ENCODE measurements at places on chromosomes 5 and 9.

- DNase-seq, result no peak
Observed at GRCh38 chr9:83792746-83793145, 24.8 kb downstream of the GKAP1 start.

- no peak for DNase-seq
Observed at GRCh38 chr5:91211997-91212713, 171.0 kb downstream of the ARRDC3 start.

- DNase-seq, result no peak
Observed at GRCh38 chr5:121031491-121031890, 567.4 kb downstream of the PRR16 start.

- DNase-seq, result no peak
Observed at GRCh38 chr5:142128675-142129208, 20.2 kb downstream of the NDFIP1 start.

DNA sequence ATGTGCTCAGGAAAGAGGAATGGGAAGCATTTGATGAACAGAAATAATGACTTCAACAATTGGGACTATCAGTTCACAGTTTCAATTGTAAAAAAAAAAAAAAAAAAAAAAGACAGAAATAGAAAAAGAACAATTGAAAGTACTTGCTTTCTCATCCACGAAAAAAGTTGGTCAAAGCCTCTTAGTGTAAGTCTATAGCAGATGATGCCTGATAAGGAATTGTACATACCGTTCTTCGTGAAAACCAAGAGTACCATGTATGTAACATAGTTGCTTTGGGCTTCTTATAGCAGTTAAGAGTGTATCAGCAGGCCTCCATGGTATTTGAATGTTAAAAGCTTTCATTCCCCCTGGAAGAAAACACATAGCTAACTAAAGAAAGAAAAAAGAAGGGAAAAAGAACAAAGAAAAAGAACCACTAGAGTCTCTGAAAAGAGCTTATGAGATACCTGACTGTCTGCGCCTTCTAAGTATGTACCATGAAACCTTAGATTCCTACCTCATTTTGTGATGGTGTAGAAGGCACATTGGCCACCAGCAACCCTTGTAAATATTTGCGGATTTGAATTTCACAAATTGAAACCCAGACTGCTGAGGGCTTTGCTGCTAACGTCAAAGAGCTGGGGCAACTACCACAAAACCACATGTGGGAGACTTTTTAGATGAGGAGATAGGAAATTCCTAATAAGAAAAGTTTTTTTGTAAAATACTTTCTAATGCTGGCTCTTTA is 75.2 kb downstream of the TMC1 start:
- DNase-seq, result no peak

DNA sequence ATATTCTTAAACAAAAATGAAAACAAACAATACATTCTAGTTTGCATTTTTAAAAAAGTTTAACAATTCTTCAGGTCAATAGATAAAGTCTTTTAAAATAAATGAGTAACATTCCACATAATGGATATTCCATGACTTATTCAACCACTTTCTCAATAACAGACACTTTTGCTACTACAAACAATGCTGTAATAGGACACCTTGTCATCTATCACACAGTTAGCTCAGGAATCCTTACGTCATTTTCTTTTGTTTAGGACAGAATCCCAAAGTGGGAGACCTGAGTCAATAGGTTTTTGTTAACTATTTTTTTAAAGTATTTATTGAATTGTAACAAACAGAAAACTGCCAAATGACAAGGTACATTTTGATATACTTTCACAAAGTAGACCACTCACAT is 72.5 kb downstream of the CEP120 start:
- no peak for DNase-seq

DNA sequence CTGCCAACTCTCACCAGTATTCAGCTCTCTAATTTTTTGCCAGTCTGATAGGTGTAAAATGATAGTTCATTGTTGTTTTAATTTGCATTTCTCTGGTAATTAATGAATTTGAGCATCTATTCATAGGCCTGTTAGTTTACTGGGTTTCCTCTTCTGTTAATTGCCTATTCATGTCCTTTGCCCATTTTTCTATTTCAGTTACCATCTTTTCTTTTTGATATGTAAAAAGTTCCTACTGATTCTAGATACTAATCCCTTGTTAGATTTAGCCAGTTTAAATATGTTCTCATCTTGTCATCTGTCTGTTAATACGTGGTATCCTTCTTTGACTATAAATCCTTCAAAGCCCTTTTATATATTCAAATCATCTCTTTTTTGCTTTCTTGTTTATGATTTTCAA is 247.8 kb downstream of the ARHGAP26 start:
- DNase-seq, result no peak

- DNase-seq, result no peak
Observed at GRCh38 chr5:84272771-84273516, 111.7 kb downstream of the EDIL3 start.

DNA sequence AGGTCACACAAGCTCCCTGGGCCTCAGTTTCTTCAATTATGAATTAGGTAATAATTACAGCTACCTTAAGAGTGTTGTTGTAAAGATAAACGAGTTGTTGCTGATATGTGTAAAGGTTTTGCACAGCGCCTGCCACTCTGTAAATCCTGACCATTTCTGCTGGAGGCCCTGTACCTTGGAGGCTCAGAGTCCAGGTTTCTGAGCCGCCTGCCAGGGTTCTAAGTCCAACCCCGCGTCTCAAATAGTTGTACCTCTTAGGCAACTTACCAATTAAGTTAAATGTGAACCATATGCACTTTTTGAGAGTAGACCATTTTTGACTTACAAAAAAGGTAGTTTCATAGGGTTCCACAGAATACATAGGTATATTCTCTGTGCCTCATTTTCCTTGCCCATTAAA is 156.8 kb upstream of the KLF9 start:
- DNase-seq, result no peak

DNA sequence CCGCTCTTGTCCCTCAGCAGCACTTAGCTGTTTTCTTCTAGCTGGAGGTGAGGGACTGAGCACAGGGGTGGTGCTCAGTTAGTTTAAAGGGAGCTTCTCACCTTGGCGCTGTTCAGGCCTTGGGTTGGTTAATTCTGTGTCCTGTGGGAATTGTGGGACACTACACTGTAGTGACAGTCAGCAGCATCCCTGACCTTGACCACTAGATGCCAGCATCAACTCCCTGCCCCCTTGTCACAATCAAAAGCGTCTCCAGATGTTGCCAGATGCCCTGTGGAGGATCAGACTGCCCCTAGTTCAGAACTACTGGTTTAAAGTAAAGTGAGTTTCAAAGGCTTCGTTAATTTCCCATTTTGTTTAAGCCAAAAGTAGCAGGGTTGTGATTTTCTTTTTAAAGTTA is 65.5 kb upstream of the DMRT3 start:
- DNase-seq, result no peak

DNA sequence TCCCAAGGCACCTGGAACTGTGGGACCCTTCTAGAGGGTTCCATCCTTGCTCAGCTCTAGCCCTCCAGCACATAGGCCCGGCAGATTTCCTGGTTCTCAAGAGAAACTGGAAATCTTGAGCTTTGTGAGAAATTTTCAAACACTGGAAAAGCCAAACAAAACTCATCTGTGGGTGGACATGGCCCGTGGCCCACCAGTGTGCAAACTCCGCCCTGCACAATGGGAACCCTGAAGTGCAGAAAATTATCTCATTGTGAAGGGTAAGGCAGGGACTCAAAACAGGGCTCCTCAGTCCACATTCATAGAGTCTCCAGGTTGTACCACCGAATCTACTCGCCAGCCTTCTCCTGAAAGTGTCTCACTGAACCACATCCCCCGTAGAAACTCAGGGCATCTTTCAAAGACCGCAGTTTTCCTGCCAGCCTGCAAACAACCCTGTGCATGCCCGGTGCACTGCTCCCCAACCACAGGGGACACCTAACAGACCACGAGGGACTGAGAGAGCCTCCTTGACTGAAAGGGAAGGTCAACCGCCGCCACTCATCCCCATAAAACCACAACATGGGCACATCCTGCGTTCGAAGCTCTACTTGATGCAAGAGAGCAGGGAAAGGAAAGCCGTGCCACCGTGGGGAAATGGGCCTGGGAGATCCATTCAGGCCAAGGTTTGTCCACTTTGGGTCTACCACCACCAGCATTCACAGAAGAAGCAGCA is 18.1 kb downstream of the ADAMTS2 start:
- DNase-seq, result no peak

DNA sequence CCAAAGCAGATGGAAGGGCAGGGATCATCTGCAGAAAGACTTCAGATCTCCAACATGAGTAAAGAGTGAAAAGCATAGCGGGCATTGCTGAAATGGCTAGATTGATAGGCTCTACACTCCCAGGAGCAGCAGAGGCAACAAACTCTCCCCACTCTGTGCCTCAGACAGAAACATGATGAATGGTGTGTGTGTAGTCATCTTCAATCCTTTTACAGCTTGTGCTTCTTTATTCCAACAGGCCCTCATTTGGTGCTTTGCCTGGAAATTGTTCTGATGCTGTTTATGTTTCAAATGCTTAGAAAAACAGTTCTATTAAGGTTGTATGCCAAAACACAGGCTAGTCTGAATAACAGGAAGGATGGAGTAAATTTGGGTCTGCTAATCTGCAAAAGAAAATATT is 176.2 kb downstream of the DMRTA1 start:
- no peak for DNase-seq

DNA sequence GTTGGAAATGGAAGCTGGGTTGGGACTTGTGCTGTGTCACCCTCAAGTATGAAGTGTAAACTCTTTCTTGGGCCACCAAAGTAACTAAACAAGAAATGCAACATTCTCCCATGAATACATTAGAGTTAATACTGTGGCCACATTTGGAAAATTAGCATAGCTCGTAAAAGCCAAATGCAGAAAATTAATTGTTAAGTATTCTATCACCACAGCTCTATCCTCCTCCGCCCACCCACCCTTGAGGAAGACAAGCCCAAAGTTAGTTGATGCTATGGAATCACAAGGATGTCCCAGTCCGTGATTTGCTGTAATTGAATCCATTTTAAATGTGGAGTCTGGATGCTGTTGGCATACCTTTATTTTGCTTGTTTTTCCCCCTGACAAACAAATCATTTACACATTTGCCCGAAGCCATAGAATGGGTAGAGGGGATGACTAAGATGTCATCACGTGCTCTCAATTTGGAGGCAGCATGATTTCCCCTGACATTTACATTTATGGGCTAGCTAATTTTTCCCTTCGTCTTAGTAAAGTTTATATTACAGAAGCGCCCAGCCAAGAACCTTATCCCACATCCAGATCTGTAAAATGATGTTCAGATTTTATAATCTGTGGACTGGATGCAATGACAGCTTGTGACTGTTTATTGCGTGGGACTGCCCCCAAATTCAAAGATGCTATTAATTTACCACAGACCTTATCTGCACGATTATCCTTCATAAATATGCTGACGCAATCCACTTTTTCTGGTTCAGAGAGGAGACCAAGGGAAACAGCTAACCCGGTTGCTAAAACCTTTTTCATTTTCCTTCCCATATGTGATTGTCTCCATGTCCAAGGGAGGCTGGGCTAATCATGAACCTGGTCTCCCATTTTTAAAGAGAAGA is 3.7 kb downstream of the MSX2 start:
- DNase-seq, result no peak

GRCh38 chr5:42912184-42912798 is 100.6 kb upstream of the SELENOP start:
- DNase-seq, result peak; percentile 24

DNA sequence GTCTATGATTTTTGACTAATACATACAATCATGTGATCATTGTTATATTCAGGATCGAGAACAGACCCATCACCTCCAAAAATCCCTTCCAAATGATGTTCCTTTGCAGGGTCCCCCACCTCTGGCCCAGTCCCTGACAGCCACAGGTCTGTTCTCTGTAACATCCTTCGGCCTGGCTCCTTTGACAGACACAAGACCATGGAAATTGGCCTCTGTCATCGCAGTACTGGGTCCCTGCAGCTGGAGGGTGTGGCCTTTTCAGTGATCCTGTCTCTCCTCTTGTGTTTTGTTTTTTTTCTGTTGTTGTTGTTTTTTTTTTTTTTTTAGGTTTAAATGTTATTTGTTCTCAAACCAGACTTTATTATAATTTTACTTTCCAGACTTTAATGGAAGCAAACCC is 27.4 kb upstream of the ANKRD33B start:
- DNase-seq, result no peak

GRCh38 chr5:127870914-127871313 is 167.7 kb downstream of the CCDC192 start:
- no peak for DNase-seq

DNA sequence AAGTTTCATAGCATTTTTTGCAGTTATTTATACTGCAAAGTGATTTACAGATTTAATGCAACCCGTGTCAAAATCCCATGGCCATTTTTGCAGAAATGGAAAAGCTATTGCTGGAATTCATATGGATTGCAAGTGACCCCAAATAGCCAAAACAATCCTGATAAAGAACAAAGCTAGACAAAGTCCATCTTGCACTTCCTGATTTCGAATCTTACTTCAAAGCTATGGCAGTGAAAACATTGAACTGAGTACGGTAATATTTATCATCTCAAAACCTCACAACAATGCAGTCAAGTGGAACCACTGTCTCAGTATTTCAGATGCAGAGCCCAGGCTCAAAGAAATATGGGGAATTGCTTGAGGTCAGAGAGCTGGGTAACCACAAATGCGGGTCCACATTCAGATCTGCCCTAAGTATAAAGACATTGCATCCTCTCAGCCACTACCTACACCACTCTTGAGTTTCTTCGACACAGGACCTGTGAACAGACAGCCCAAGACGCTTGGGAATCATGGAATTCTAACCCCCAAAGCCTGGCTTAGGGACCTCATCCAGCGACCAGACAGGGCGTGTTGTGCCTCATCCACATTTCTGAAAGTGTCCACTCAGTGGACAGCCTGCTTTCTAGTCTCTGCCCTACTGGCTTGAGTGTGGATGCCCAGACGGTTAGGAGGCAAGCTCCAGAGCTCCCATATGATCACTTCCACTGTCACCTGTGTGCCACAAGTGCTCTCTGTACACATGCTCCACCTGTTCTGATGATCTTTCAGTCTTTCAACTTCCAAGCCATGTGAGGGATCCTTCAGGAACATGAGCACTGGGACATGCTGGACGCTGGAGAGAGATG is 39.3 kb upstream of the KCNIP1 start:
- no peak for DNase-seq

GRCh38 chr5:81755320-81755719 is 4.4 kb upstream of the SSBP2 start:
- DNase-seq, result no peak

GRCh38 chr5:78779771-78780616 is 131.4 kb upstream of the LHFPL2 start:
- no peak for DNase-seq

DNA sequence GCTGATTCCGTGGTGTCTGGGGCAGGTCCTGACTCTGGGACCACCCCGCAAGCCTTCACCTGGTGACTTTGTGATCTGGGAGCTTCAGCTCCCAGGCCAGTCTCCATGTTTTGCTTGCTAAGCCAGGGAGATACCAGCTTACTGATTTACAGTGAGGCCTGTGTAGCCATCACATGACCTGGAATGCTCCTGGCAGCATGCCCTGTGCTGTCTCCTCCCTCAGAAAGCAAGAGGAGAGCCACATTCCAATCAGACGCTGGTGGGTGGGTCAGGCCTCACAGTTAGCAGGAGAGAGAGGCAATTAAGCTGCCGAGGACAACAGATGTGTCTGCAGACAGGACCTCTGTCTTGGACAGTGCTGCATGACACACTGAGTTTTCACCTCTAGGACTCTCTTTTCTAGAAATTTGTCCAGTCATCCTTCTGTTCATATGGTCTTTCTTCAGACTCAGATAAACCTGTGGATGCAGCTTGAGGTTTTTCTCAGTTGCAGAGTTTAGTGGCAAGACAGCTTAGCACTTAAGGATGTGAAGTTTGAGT is 24.4 kb upstream of the GRPEL2 start:
- DNase-seq, result no peak

GRCh38 chr5:119919279-119919678 is 289.9 kb downstream of the FAM170A start:
- DNase-seq, result no peak

Data from stimulated activated CD8-positive, alpha-beta memory T cell treated with anti-CD3 and anti-CD28 coated beads, Interleukin-7, amount 100 ng/mL, for 1 hour (primary cell).